ENCODE measurements at places on chromosomes 1 and 21.

DNA sequence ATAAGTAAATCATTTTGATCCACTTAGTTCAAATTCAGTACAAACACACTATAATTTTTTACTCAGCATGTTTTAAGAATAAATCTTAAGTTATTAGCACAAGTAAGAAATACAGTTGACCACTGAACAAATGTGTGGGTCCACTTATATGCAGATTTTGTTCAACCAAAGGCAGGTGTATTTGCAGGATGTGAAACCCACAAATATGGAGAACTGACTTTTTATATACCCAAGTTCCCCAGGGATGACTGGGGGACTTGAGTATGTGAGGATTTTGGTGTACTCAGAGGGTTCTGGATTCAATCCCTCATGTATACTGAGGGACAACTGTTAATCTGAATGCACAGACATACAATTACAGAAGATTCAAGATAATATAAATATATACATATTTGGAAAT, 25.7 kb upstream of the ERICH3 start:
- DNase-seq, result no peak

DNA sequence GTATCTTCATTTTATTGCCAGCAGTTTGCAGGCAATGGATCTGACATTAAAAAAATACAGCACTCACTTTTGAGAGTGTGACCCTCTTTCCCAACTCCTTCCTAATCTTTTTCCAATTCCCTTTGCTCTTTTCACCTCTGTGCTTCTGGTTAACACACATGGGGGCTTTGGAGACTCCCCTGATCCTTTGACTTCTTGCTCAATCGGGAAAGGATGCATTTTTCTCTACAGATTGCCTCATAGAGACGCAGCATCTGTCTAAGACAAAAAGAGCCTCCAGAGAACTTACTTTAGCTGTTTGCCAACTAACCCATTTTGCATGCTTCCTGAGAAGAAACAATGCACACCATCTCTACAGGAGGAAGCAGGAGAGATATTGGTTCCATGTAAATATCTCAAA, 378.3 kb downstream of the PBX1 start:
- DNase-seq, result no peak

- DNase-seq, result no peak
These were observed 236.2 kb downstream of the SETD4 start for GRCh38 chr21:35824136-35824535.

DNA sequence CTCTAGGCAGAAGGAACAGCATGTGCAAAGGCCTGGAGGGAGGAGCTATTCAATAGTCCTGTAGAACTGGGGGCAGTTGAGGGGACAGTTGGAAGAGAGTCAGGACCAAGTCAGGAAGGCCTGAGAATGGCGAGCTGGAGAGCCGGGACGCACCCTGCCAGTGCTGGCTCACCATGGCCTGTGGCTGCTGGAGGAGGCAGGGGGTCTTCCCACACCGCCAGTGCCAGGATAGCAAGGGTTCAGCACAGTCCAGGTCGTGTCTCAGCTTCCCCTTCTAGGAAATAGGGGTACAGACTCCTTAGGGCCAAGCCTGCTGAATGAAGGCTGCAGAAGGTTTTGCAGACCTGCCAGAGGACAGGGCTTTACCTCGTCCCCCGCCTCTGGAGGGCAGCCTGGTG, 7.3 kb downstream of the PODN start:
- no peak for DNase-seq

GRCh38 chr1:243473227-243474135, 217.6 kb downstream of the SDCCAG8 start:
- no peak for DNase-seq

DNA sequence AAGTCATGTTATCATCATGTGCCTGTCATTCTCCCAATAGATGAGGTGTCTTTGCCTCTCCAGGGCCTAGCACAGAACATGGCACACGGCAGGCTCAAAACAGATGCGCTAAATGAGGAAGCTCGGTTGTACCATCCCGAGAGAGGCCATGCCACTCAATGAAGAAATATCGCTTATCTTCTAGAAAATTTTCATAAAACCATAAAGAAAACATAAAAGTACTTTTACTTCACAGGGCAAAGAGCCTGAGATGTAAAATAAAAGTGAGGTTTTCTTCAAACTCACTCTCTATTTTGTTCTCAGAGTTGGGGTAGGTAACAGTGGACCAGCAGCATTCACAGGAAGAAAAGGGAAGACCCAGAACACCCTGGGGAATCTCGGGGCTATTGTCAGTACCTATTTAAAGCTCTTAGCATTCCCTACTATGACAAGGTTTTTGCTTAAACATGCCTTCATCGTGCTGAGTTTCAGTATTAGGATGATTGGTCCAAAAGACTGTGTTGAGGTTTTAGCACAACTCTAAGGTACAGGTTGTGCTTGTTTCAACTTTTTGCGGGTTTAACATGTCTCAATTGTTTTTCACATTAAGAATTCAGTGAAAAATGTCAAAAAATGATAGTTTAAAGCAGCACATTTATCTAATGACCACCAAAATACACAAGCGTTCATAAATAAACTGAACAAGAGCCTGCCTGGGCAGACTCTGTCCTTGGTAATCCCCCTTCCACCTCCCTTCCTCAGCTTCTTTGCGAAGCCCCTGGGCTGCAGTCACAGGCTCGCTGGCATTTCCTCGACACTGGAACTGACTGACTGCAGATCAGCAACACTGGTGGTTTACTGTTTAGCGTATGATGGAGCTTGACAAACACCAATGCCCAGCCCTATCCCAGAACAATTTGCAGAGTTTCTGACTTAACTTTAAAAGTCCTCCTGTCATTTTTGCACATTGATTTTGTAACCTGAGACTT, 55.6 kb downstream of the COQ8A start:
- no peak for DNase-seq

DNA sequence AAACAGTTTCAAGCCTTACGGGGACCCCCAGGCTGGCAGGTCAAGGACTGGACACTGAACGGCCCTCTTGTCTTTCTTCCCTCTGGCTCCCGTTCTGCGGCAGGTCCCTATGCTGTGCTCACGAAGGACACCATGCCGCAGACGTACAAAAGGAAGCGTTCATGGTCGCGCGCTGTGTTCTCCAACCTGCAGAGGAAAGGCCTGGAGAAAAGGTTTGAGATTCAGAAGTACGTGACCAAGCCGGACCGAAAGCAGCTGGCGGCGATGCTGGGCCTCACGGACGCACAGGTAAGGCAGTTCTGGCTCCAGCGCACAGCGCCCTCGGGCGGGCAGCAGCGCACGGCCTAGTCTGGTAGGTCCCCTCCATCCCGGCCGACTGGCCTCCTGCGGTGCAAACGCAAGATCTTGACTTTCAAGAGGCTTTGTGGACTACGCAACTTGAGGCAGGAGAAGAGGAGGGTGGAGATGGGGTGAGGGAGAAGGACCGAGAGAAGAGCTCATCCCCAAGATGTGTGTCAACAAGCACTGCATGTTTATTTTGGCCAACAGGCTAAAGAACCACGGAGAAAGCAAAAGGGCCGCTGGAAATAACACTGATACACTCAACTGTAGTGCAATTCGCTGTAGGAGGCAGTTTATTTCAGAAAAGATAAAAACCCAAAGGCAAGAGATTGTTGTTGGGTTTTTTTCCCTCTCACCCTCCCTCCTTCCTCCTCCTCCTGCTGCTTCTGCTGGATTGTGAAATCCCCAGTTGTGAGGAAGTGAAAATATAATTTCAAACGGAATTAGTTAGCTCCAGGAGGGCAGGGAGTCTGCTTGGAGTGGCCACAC, 3.0 kb downstream of the HLX start:
- no peak for DNase-seq

DNA sequence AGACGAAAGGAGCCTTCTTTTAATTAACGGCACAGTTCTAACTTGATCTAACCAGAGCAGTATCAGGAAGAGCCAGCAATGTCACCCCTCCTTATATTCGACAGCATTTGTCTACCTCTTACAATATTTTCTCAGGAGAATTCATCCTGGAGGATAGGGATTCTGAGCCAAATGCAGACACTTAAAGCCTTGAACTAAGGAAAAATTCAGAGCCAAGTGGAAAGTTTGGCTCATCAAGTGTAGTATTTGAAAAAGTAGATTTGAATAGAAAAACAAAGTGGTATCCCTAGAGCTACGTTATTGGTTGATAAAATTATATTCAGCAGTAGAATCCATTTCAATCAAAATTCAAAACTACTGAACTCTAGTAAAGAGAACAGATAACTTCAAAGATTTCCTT, 732.0 kb upstream of the ADGRL2 start:
- DNase-seq, result no peak

DNA sequence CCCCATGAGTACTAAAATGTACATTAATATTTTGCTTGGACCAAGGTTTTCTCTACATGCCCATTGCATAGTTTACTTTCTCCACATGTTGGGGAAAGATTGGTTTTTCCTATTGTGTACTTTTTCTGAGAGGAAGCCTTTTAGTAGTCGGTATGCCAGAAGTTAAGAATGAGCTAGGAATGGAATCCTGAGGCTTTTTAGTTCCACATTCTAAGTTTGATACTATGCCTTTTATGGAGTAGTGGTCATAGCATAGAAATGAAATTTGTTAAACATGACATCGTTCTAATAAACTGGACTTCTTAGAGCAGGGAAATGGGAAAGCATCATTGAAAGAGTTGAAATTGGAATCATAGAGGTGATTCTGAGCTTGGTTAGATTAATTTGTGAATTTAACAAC, 64.3 kb downstream of the BCL9 start:
- DNase-seq, result no peak

DNA sequence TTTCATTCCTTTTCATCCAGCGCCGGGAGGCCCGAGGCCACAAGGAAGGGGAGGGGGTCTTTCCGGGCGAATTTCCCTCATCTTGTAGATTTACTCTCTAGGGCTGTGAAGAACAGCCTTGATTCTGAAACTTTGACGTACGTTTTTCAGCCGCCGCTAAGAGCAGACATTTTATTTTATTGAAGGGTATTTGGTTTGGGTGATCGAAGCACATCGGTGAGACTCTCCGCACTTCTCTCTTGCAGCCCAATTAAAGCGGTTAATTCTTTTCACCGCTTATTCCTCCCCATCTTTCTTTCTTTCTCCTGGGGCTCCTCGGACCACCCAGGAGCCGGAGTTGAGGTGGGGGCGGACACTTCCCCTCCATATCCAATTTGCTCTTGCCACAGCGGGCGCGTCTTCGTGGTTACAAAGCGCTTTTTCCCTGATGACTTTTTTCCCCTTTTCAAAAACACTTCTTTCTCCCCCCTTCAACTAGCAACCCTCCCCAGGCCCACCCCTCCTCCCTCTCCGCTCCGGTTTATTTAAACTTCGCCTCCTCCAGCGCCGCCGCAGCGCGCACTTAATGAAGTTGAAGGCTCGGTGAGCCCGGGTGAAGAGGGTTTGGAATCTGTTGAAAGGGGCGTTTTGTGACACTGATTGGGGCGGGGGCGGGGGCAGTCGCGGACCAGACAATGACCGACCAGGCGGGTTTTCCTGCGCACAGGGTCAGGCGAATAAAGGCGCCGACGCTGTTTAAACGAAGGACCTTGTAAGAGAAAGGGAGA, 5.9 kb downstream of the FOXD2 start:
- DNase-seq, result no peak

Measured in stimulated activated CD4-positive, alpha-beta T cell treated with anti-CD3 and anti-CD28 coated beads, TNF-alpha, amount 100 ng/mL, for 48 hours (primary cell).